ENCODE measurements at places on chromosomes 16 and 17.

- DNase-seq: no peak
Measured at GRCh38 chr16:85296859-85297660, 184.8 kb upstream of the CIBAR2 start.

- DNase-seq: no peak
Measured at GRCh38 chr16:84307209-84307954, 12.7 kb downstream of the WFDC1 start.

DNA sequence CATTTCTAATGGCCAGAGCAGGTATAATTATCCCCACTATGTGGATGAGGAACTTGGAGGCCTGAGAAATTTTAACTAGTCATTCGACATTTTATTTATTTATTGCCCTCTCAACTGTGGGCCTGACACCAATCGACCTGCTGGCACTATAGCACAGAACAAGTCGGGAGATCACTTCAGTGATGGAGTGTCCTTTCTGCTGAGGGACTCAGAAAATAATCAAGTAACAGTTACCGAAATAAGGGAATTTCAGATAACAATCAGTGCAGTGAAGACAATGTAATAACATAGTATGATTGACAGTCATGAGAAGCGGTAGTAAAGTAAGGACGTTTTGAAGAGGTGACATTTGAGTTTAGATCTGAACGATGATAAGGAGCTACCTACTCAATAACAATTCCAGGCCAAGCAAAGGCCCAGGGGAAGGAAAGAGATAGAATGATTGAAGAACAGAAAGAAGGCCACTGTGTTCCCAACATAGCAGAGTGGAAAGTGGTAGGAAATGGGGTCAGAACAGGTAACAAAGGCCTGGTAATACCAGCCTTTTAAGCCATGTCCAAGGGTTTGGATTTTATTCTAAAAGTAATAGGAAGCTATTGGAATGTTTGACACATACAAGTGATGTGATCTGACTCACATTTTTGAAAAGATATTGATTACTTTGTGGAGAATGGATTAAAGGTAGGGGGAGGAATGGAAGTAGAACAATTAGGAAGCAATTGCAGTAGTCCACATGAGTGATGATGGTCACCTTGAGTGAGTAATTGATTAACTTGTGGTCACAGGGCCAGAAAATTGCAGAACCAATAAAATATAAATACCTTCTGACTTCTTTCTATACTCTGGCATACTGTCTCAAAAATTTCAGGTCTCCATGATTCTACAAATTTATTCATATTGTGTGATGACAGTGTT, 1.4 kb downstream of the STXBP4 start:
- no peak for DNase-seq

- no peak for DNase-seq
Measured at GRCh38 chr16:79404571-79404970, 196.0 kb downstream of the MAF start.

- no peak for DNase-seq
Measured at GRCh38 chr16:57600952-57601580, 27.4 kb upstream of the ADGRG1 start.

GRCh38 chr17:49746791-49747490, 17.0 kb downstream of the FAM117A start:
- no peak for DNase-seq

GRCh38 chr16:57401943-57402640, 2.5 kb upstream of the CCL17 start:
- no peak for DNase-seq

GRCh38 chr16:65867276-65867960, 499.1 kb upstream of the CDH5 start:
- no peak for DNase-seq

DNA sequence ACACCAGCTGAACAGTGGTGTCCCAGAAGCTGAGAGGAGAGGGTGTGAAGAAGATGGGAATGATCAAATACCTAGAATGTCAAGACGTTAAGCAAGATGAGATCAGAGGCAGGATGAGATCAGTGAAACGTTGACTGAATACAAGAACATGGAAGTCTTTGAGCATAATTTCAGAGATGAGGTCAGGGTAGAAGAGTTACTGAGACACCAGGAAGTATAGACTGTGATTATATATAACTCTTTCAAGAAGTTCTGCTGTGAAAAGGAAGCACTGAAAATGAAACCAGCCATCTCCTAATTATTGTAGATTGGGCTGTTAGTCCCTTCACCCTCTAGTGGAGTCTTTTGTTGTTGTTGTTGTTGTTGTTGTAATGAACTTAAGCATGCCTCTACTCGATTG, 9.1 kb downstream of the SHCBP1 start:
- no peak for DNase-seq

DNA sequence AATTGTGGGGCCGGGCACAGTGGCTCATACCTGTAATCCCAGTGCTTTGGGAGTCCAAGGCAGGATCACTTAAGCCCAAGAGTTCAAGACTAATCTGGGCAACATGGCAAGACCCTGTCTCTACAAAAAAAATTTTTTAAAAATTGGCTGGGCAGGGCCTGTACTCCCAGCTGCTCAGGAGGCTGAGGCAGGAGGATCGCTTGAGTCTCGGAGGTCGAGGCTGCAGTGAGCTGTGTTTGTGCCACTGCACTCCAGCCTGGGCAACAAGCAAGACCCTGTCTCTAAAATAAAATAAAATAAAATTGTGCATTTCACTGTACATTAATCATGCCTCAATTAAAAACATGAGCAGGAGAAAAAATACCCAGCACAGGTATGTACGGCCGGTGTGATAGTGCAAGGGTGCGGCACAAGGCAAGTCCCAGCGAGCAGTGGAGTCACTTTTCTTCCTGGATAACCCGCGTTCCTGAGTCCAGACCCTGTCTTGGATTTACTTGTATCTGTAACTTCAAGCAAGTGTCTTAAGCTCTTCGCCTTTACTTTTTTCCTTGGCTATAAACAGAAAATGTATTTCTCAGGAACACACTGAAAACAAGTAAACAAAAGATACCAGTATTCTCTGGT, 11.4 kb downstream of the ZDHHC7 start:
- DNase-seq: no peak

DNA sequence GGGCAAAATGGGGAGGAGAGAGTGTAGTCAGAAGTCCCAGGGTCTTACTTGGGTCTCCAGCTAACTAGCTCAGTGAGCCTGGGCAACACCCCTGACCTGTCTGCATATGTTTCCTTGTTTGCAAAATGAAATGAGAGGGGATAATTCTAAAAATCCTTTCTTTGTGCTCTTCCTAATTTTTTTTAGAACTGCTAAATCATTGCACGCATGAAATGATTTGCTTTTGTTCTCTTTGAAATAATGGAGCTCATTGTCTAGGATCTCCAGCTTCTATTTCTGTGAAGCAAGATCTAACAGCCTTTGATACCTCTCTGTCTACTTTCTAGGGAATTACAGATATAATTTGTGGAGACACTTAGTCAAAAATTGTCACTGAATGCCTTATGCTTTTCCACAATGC, 181.3 kb downstream of the CDH13 start:
- DNase-seq: no peak

DNA sequence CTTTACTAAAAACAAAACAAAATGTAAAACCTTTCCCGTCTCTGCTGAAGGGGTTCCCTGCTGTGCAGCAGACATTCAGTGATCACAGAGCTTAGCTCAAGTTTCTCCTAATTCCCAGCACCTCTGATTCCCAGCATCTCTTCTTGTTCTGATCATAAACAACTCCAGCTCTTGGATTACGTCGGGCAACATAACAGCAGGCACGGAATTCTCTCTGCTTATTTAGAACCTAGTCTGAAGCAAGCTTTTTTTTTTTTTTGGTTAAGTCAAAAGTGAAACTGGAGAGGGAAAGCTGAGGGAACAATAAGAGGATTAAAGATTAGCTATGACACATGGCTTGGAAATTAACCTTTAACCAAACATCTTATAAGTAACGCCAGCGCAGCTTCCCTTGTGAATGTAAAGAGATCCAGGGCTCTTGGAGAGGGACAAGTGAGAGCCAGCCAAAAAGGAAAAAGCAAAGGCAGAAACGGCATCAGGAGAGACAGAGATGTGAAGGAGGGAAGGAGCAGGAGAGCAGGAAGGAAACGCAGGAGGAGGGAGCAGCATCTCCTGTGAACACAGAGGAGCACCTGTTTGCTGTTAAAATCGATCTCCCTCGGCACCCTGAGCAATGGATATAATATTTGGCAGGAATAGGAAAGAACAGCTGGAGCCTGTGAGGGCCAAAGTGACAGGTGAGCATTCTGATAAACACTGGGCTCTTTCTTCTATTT, at the start of gene BCO1:
Gene BCO1, plus strand, starts transcription at position 394 of the 716 bp plus-strand sequence. Its CDS starts 220 bp downstream, at position 614.
- peak; percentile 83 for DNase-seq

DNA sequence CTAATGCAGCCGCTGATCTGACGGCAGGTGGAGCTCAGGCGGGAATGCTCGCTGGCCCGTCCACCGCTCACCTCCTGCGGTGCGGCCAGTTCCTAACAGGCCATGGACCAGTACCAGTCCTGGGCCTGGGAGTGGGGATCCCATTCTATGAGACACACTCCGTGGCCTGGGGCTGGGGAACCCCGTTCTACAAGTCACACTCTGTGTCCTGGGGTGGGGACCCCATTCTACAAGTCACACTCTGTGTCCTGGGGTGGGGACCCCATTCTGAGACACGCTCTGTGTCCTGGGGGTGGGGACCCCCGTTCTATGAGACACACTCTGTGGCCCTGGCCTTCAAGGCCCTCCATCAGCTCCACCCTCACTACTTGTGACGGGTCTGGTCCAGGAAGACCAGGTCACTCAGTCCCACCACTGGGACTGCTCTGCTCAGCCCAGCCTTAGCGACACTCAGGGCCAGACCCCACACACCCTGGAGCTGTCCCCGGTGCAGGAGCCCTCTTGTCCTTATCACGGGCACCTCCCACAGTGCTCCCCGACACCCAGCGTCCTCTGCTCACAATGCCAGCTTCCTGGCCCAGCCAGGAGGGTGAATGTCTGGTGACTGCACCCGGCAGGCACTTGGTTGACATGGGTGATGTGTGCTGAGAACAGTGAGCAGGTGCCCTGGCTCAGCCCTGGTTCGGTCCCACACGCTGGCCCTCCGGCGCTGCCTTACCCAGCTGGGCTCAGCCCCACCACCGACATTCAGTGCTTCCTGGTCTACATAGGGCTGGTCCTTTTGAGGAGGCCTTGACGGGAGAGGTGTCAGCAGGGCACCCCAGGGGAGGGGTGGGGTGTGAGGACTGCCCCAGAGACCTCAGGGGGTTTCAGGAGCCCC, 89.1 kb downstream of the TBC1D16 start:
- no peak for DNase-seq

GRCh38 chr16:60929-61878, 7.6 kb downstream of the SNRNP25 start:
- DNase-seq: no peak

- DNase-seq: no peak
Measured at GRCh38 chr17:8019665-8020650, 17.5 kb downstream of the GUCY2D start.

DNA sequence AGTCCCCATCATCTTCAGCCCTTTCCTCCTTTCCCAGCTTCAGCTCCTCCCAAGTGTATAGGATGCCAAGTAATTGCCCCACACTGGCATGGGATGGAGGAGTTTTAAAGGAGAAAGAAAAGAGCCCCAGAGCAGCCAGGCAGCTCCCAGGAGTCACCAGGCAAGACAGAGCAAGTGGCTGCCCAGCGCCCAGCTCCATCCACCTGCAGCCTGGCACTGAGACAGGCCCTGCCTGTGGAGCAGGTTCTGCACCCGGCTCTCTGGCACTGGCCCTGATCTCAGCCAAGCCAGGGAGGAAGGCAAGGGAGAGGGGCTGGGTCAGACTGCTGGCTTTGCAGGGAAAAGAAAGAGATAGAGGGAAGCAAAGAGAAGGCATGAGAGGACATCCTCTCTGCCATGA, 21.7 kb downstream of the FOXN1 start:
- DNase-seq: no peak

DNA sequence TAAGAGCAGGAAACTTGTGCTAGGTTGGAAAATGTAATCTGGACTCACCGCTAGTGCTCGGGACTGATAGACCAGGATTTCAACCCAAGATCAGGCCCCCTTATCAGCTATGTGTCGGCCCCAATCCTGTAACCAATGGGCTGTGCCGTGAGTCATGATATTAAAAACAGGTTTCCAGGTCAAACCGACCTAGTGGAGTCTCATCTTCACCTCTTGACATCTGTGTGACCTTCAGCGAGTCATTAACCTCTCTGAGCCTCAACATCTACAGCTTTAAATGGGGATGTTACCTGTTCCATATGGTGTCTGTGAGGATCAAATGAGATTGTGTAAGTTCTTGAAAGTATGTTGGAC, 512 bp downstream of the PMM2 start:
- DNase-seq: no peak

- DNase-seq: no peak
Measured at GRCh38 chr17:71765437-71765836, 355.4 kb upstream of the SOX9 start.

GRCh38 chr17:55134486-55135157, 130.1 kb upstream of the HLF start:
- DNase-seq: no peak

- no peak for DNase-seq
Measured at GRCh38 chr16:86739808-86740207, 161.5 kb downstream of the FOXL1 start.

DNA sequence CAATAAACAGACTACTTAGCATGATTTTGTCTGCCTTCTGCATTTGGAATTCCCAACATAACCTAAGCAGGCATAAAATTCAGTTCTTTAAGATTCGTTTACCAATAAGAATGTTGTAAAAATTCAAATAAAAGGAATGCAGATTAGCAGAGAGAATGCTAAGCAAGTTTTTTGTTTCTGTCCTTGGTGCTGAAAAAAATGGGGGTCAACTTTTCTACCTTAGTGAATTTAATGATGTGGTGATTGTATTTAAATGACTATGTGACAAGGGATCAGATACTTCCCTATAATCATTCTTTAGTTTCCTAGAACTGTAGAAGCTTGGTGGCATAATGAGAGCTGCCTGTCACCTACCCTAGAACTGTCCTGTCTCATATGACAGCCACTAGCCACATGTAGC, 159.5 kb downstream of the RBFOX1 start:
- no peak for DNase-seq

DNA sequence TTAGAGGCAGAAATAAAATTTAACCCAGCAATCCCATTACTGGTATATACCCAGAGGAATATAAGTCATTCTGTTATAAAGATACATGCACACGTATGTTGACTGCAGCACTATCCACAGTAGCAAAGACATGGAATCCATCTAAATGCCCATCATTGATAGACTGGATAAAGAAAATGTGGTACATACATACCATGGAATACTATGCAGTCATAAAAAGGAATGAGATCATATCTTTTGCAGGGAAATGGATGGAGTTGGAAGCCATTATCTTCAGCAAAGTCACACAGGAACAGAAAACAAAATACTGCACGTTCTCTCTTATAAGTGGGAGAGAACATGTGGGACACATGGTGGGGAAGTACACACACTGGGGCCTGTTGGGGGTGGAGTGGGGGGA, 23.1 kb downstream of the SSH2 start:
- DNase-seq: no peak

Data from epithelial cell of proximal tubule (primary cell).